HS-27A (cell line): ENCODE measurements at places on chromosomes 2 and 18.

DNA sequence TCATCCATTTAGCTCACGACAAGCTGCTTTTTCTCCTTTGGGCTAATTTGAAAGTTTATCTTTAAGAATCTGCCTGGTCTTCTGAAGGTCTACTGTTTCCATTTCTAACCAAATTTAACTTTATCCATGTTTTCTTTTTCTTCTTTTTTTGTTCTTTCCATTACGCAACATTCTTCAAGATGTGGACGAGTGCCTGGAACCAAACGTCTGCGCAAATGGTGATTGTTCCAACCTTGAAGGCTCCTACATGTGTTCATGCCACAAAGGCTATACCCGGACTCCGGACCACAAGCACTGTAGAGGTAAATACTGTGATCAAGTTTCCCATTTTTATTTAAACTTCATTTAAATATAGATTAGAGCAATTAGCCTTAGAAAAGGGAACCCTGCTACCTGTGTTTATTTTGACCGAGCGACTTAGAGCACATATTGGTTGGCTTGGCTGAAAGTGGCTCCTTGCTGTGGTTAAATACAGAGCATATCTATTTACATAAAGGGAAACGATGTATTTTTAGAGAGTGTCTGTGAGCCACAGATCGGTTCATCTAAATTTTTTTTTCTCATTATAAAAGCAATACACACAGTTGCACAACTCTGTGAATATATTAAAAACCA is 183.4 kb upstream of the RASGRP3 start:
- no peak for DNase-seq

GRCh38 chr2:47031909-47032668 is 116.5 kb upstream of the MCFD2 start:
- no peak for DNase-seq

DNA sequence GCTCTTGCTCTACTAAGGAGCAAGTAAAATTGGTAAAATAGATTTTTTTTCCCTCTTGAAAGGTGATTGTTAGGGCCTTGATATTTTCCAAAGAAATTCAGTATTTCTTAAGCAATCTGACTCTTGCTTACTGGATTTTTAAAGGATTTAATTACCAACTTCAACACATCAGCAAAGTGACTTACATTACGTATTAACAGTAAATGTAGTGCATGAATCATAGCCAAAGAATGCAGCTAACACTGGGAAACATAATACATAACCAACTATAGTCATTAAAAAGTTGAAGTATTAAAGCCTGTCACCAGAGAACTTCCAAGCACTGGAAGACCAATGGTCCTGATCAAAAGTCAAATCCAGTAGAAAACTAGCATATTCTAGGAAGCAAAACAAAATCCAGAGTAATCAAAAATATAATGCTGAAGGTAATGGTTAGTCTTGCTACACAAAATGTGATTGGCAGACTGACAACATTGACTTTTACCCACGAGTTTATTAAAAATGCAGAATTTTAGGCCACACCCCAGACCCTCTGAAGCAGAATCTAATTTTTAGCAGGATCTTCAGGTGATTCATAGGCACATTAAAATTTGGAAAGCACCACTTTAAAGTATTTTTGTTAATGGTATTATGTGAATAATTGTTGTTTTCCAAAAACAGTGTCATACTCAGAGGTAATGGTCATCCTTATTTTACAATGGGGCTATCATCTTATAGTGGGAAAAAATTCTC is 31.8 kb upstream of the CAVIN2 start:
- DNase-seq, result no peak

DNA sequence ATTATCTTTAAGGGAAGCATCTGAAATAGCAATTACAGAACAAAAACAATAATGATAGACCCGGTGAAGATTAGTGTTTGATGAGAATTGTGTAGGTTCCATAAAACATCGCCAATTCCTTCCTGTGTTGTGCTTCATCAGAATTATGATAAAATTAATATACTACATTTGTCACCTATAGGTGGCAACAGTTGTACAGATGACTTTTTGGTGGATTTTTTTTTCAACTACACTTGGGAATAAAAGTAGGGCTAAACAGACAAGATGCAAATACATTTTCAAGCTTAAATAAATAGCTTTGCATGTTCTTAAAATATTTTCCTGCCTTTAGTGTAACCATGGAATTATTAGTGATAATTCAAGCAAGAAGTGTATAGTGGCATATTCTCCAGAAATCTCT is 7.0 kb upstream of the LYPD1 start:
- no peak for DNase-seq

DNA sequence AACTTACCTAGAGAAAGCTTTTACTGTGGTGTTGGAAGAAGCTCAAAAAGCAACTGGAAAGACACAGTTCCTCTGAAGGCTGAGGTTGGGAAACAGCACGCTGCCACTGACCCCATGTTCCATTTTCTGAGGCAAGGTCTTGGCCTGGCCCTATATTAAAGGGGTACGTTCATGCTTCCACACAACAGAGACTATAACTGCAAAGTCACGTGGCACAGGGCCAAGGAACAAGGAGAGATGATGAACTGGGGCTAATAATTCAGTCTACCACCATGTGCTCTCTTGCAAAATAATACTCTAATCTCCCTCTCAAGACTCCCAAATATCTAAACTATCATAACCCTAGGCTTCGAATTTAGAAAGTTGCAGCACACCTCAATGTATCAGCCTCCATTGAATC is 381.6 kb downstream of the DSEL start:
- no peak for DNase-seq
